ENCODE measurements at places on chromosomes 5 and 9.

DNA sequence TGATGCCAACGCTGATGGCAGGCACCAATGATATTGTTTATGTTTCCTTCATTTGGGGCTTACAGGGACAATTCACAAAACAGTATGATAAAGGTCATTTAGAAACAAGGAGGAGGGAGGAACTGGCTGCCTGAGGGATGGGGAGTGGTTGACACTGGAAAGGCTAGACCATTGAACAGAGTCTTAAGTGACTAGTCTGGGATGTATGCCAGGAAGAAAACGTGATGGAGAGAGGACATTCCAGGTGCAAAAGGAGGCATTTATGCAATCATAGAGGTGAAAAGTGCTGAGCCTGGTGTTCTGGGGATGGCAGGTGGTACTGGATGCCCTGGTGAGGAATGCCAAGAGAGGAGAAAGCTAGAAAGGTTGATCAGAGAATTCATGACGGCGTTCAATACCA is 153.4 kb downstream of the ZNF462 start:
- no peak for DNase-seq

DNA sequence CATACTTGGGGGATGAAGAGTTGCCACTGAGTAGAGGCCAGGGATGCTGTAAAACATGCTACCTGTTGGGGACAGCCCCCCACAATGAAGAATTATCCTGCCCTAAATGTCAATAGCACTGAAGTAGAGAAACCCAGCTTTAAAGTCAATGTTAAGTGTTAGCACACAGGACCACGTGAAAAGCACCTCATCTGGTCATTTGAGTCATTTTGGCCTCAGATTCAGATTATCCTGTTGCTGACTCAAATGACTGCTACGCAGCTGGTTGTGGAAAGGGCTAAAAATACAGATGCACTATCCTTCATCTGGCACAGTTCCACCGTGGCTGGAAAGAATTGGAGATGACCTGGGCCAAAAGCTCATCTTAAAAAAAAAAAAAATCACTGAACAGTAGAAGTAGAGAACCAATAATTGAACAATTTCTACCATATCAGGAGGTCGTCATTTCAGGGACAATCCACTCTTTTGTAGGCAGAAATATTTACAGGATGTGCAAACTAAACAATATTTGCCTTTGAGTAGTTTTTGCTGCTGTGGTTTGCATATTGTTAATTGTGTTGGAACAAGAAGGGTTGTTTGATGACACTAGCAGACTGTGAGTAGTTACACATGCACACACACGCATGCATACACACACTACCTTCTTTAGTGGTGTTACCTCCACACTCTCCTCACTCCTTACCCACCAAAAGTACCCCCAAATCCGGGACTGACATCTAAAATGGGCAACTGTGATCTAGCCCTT is 195.3 kb upstream of the KLF9 start:
- no peak for DNase-seq

DNA sequence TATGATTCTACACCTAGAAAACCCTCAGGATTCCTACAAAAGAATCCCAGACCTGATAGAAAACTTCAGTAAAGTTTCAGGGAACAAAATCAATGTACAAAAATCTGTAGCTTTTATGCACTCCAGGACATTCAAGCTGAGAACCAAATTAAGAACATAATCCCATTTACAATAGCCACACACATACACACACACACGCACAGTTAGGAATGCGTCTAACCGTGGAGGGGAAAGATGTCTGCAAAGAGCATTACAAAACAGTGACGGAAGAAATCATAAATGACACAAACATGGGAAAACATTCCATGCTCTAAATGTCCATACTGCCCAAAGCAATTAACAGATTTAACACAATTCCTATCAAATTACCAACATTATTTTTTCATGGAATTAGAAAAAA is 51.4 kb upstream of the CAST start:
- no peak for DNase-seq

- no peak for DNase-seq
These were observed 330.7 kb downstream of the PDE4D start for GRCh38 chr5:59562756-59563389.

DNA sequence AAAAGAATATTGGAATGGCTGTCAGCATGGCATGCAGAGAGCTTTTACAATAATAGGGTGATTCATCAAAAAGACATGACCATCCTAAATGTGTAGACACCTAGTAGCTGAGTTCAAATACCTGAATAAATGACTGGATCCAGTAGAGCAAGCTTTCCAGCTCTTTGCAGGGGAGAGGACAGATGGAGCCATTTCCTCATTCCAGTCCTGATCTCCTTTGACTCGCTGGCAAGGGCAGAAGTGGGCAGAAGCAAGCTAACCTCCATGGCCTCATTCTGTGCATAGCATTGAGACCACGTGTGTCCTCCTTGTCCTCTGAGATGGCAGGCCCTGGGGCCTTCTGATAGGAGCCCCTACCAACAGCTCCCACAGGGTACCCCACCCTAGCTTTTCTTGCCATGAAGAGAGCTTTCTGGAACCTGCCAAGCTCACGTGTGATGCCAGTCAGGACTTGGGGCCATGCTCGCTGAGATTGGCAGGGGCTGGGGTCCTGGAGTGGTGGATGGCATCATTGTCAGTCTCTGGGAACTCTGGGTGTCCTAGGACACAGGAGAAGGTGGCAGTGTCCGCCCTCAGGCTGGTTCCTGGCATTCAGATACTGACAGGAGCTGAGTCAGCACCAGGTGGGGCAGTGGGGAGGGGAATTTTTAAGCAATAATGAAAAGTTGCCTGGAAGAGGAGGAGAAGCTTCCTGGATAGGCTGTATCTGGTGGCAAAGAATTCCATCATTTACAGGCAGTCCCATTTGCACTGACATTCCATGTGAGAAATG is 33.6 kb downstream of the WWC1 start:
- DNase-seq, result no peak

DNA sequence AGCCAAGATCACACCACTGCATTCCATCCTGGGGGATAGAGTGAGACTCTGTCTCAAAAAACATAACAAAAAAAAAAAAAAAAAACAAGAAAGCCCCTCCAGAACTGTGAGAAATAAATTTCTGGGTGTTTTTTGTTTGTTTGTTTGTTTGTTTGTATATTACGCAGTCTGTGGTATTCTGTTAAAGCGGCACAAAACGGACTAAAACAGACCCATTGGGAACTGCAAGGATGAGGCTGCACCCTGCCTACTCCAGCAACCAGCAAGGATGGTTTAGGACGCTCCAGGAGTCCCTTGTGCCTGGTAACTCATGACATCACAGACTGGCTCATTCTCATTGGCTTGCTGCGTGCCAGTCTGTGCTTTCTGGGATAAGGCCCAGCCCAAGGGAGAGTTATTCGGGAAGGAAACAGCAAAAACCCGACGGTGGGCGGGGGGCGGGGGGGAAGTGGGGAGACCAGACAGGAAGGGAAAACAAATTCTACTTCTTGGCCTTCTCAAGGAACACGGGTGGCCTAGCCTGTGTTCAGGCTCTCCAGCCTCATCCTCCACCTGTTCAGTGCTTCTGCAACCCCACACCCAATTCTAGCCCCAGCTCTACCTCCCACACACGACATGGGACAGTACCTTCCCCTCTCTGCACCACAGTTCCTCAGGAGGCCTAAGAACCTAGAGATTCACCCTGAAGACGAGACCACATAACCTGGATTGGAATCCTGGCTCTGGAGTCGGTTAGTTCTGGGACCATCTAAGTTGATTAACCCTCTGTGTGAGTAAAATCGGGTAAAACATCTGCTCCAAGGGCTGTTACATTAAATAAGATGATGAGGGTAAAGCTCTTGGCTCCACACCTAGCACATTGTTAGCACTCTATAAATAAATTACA is 2.8 kb downstream of the CD74 start:
- peak; percentile 88 for DNase-seq

- DNase-seq, result no peak
These were observed 45.8 kb upstream of the STK32A start for GRCh38 chr5:147189109-147189424.

GRCh38 chr9:83979812-83980394 is at the start of gene HNRNPK:
Gene HNRNPK, minus strand, starts transcription at chr9:83980215. Its CDS starts 1,963 bp downstream, at chr9:83978252.
- peak; percentile 100 for DNase-seq

DNA sequence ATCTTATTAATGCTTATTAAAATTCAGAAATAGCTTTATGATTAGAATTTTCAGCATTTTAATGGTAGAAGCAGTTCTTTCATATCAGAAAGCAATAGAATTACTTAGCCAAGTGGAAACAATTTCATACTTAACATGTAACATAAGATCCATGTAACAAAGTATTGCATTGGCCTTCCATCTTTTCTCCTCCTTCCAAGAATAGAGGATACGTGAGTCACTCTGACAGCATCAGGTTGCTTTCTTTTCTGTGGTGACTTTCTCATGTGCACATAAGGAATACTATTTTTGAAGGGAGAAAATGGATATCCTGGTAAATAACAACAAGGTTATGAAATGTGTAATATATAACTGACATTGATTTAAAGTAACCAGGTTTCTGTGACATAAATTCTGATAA is 272.2 kb downstream of the ANXA1 start:
- DNase-seq, result no peak

DNA sequence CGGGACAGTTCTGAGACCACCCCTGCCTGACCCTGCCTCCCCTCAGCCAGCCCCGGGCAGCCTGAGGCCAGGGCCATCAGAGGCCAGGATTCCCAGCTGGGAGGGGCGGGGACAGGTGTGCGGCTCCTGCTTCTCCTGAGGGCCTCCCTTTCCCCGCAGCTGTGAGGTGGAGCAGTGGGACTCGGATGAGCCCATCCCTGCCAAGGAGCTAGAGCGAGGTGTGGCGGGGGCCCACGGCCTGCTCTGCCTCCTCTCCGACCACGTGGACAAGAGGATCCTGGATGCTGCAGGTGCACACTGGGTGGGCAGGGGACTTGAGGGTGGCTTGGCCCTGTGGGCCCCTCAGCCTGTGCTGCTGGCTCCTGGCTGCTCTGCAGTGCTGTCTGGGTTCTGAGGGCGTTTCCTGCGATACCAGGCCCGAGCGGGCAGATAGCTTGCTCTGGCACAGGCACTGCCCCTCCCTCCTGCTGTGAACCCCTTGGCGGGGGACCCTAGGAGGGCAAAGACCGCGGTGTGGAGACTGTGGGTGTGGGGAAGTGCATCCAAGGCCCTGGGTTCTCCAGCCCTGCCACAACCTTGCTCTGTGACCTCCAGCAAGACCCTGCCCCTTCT is 2.3 kb downstream of the GRHPR start:
- no peak for DNase-seq

DNA sequence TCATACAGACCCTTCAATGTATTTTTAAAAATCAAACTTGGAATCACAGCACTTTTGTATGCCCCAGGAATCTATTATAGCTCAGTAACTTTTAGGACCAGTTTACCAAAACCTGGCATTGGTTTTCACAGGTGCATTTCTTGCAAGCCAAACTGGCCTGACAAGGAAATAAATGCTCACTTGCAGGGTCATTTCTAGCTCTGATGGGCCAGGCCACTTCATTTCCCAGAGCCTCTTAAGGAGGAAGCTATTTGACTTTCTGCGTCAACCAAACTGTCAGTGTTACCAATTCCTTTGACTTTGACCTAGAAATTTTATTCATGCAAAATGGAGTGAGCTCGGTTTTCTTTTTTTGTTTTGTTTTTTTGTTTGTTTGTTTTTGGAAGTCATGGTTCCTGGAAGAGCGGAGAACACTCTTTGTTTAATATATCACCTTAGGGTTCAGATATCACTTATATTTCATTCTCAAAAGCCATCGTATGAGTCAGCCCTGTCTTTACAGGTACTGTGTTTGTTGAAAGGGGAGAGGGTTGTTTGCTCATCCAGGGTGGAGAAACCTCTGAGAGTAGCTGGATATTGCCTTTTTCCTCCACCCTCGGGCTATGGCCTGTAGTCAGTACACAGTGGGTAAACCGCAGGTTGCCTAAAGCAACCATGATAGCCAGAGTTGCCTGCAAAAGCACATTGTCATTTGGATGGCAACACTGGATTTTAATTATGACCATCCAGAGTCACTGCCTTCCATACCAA is 58.9 kb downstream of the GNA14 start:
- DNase-seq, result peak; percentile 61

DNA sequence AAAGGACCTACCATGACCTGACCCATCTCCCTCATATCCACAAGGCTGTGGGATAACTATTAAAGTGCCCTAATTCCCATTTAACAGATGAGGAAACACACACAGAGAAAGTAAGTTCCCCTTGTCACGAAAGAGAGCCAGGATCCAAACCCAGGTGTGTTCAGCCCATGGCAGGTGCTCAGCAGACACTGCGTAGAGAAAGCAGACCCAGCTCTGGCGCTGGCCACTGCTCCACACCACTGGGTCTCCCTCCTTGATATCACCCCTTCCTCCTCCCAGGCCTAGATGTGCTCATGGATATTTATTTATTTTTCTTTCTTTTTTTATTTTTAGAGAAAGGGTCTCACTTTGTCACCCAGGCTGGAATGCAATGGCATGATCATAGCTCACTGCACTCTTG is 24.0 kb upstream of the CORO2A start:
- DNase-seq, result no peak

- DNase-seq, result no peak
These were observed 31.9 kb upstream of the CEP120 start for GRCh38 chr5:123455095-123455494.

DNA sequence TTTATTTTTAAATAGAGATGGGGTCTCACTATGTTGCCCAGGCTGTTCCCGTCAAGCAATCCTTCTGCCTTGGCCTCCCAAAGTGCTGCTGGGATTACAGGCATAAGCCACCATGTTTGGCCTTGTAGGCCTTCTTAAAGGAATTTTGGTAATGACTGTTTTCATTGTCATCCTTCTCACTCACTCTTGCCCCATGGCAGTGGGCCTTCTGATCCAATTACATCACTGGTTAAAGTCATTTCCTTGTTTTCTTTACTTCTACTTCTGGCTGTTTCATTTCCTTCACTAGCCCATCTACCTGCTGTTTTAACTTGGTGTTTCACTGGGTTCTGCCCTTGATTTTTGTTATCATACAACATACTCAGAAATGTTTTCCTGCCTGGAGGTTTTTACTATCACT is 20.1 kb upstream of the NIM1K start:
- no peak for DNase-seq

DNA sequence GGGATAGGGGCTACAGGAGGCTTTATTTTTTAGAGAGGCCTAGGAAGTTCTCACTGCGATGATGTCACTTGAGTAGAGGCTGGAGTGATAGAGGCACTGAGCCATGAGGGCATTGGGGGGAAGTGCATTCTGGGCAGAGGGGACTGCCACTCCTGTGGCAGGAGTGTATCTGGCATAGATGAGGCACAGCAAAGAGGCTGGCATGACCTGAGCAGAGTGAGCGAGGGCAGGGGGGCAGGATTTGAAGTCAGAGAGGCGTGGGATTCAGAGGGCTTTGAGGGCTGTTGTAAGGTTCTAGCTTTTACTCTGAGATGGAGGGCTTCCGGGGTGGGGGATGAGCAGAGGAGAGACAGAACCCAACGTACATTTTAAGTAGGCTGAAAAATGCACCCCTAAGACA is 91.9 kb upstream of the SH3PXD2B start:
- DNase-seq, result no peak

DNA sequence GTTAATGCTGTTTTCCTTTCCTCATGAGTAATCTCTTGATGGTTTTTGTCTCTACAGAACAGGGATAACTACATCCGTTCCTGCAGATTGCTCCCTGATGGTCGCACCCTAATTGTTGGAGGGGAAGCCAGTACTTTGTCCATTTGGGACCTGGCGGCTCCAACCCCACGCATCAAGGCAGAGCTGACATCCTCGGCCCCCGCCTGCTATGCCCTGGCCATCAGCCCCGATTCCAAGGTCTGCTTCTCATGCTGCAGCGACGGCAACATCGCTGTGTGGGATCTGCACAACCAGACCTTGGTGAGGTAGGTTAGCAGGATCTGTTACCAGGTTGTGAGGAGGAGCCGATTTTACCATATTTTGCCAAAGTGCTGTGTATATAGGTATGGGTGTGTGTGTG is 148.2 kb downstream of the TLE4 start:
- no peak for DNase-seq

- no peak for DNase-seq
These were observed 29.3 kb downstream of the TUT7 start for GRCh38 chr9:86324901-86325300.
